ENCODE measurements at places on chromosomes 4 and X.

GRCh38 chrX:15903186-15903681, 48.6 kb upstream of the AP1S2 start:
- DNase-seq, result no peak

GRCh38 chrX:2714551-2714950, 23.5 kb downstream of the CD99 start:
- no peak for DNase-seq

- no peak for DNase-seq
Measured at GRCh38 chr4:5678977-5679376, 29.4 kb downstream of the EVC2 start.

- DNase-seq, result no peak
Measured at GRCh38 chr4:154946113-154946512, 165.0 kb downstream of the RBM46 start.

- DNase-seq, result no peak
Measured at GRCh38 chr4:5812506-5813229, 80.2 kb downstream of the CRMP1 start.

DNA sequence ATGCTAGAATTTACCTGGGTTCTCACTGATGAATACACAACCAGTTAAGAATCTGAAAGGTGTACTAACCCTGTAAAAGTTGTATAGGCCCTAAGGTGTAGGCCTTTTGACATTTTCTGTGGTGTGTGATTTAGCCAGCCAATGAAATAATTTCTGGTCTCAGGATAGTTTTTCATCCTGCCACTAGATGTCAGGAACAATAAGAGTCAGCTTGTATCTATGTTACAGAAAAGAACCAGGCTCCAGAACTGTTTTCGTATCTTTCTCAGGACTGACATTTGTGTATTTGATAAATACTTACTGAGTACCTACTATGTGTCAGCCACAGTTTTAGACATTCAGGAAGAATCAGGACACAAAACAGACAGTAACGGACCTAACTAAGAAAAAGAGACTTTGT, 673.6 kb upstream of the TENM3 start:
- no peak for DNase-seq

- no peak for DNase-seq
Measured at GRCh38 chr4:67556436-67556835, 2.1 kb upstream of the STAP1 start.

- no peak for DNase-seq
Measured at GRCh38 chr4:98939438-98939837, 10.5 kb upstream of the EIF4E start.

DNA sequence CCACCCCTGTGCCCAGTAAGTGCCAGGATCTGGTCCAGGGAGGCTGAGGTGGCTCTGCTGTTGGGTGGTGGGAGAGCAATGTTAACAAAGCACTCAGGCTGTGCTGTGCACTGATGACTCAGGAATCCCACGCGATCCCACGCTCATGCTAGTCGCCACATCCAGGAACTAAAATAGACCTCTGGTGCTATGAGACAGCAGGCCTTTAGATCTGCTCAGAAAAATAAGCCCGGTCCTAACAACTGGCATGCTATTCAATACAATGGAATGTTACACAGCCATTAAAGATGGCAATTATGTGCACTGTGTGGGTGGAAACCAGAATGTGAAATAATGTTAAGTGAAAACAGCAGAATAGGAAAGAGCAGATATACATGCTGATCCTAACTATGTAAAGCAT, 26.0 kb downstream of the ARL13A start:
- DNase-seq, result no peak

DNA sequence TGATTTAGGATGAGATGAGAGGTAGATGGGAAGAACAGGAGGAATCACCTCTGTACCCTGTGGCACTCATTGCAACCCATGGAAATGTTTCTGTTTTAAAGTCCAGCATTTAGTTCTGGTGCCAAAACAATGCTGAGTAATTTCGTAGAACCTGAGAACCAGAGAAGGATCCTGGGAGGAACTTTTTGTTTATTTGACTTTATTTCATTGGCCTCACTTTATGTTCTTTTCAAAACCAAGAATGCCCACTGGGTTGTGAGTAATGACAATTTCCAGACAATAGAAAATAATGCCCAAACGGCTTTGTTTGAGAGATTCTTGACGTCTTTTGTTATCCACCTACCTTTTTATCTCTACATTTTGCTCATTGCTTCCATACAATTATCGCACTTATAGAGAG, 111.3 kb downstream of the SHROOM3 start:
- DNase-seq, result no peak

DNA sequence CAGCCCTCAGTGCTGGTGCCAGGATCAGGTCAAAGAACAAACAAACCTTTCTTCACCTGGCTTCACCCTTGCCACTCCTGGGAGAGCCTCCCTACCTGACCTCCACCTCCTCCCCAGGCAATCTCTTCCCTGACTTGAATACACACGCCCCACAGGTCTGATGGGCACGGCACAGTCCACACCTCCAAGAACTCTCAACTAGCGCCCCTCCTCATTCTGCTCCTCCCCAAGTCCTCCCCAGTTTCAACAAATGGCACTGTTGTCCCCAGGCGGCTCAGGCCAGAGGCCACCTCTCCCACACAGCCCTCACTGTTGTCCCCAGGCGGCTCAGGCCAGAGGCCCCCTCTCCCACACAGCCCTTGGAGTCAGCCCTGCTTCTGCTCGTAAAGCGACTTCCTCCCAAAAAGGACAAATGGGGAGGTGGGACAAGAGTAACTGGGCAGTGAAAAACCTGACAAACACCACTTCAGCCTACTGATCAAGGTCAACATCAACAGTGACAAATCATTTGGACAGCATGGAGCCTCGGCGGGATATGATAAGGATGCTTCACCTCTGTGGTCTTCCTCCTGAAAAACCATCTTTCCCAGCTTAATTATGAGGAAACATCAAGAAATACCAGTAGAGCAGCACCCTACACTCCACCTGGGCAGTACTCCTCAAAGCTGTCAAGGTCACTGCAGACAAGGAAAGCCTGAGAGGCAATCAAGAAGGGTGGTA, 2.9 kb downstream of the LETM1 start:
- DNase-seq, result peak; percentile 71
